ENCODE measurements at places on chromosomes 6 and 20.
A peak's percentile ranks its signal among the peaks of the same experiment; 100 is the strongest.

- DNase-seq, result no peak
These were observed 8.5 kb upstream of the SOD2 start for GRCh38 chr6:159701413-159701999.

DNA sequence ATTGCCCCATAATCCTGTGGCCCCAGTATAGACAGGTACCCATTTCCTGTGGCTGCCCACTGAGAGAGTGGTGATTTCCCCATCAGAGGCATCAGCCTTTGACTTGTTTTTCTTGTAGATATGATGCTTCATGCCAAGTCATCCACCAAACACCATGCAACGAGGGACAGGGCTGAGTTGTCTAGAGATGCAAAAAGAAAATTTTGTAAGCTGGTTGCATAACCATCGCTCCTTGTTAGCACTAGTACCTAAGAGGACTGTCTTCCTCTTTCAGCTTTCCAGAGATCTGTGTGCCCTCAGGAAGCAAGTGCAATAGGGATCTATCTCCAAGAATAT, 166.8 kb downstream of the BCAS1 start:
- no peak for DNase-seq

DNA sequence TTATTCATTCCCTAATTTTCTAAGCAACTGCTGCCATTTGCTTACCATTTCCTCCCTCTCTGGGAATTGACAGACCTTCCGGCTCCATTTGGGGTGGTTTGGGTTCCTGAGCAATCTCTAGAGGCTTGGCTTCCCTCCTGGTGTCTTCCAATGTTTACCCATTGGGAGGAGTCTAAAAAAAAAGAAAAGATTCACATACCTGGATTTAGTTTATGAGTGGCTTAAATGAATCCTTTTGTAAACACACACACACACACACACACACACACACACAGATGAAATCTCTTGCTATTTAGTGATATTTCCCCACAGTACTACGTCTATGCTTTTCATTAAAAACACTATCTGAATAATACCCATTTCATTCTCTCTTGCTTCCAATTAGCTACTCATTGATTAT, 48.3 kb upstream of the TRAF3IP2 start:
- DNase-seq, result no peak

DNA sequence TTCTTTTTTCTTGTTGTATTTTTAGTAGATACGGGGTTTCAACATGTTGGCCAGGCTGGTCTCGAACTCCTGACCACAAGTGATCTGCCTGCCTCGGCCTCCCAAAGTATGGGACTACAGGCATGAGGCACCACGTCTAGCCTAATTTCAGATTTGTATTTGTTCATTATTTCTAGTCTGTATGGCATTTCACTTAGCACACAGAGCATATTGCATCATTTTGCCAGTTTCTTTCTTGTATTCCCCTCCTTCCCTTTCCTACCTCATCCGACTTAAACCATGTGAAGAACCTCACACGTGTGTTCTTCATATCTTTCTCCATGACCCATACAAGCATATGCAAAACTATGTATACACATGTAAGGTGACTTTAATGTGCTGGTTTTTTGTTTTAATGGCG, 470.0 kb downstream of the CBLN4 start:
- no peak for DNase-seq

DNA sequence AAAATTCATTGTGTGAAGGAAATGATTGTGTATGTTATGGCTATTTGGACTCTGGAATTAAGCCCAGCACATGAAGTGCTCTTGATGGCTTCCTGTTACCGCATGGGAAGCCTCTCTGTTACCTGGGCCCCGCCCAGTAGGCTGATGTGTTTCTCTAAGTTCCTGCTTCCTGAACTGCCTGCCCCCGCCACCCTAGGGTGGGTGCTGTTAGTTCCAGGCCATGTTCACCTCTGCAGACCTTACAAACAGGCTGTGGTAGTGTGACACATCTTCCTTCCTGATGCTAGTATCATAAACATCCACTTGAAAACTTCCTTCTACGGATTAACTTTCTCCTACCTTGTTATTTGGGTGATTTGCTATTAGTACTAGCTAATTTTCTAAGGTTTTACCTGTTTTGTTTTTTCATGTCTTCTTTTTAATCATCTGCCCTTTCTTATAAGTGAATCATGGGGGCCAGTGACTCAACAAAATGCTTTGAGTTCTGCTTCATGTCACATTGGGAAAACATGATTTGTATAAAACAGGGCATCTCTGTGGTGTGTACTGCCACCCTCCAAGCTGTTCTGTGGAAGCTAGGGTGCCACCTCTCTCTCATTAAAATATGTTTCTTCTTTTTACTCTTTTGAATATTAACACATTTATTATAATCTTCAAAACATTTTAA, 40.6 kb downstream of the SH3BGRL2 start:
- DNase-seq, result peak; percentile 38

- DNase-seq, result no peak
These were observed 54.9 kb upstream of the SMOC2 start for GRCh38 chr6:168385858-168386735.

DNA sequence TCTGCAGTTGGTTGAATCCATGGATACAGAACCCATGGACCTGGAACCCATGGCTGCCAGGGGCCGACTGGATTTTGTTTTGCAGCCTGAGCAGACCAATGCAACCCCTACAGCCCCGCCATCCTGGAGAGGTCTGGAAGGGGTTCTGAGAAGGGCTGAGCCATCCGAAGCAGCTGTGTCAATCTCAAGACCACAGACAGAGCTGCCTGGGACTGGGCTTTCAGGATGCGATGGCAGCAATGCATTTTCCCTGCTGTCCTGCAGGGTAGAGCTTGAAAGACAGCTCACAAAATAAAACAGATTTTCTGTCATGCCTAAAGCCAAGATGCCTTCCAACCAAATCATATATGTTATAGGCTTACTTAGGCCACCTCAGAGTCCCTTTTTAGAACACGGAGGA, 125.8 kb upstream of the NXT1 start:
- DNase-seq, result no peak

GRCh38 chr20:46350201-46350985, 42.1 kb upstream of the CDH22 start:
- no peak for DNase-seq

DNA sequence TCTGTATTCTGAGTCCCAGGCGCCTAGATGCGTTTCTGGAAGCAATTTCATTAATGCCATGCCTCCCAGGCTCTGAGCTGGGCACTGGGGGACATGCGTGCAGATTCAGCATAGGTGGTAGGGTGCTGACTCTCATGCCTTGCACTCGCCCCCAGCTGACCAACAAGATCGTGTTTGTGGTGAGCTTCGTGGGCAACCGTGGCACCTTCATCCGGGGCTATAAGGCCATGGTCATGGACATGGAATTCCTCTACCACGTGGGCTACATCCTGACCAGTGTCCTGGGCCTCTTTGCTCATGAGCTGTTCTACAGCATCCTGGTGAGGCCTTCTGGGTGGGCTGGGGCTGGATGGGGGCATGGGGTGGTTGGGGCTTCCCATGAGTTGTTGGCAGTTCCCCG, 21.6 kb downstream of the UQCC2 start:
- DNase-seq, result no peak

DNA sequence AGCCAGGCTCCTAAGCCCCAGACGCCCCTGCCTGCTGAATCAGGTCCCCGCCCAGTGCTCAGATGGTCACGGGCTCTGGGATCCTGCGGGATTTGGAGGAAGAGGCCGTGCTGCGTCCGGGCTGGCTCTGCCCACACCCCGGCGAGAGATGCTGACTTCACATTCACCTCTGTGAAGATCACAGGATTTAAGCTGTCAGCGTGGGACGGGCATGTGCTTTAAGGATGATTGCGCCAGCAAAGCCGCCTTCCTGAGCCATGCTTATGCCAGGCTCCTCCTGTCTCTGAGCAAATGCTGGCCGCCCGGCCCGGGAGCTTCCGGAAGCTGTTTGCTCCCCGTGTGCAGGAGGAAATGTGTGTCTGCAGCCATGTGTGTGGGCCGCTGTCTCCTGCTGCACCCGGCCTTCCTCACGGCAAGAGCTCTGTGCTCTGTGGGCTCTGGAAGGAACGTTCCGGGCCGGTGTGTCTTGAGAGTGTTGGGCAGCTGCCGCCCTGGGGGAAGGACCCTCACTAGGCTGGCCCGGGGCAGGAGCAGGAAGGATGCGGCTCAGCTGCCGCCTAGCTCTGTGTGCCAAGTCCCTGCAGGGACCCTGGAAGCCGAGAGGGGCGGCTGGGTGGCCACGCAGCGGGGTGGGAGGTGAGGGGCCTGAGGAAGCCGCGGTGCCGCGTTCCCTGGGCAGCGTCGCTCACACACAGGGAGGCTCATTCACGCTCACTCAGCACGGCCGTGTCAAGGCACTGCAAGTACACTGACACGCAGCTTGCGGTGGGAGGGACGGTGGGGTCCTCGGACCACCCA, 19.0 kb upstream of the BHLHE23 start:
- DNase-seq, result no peak

DNA sequence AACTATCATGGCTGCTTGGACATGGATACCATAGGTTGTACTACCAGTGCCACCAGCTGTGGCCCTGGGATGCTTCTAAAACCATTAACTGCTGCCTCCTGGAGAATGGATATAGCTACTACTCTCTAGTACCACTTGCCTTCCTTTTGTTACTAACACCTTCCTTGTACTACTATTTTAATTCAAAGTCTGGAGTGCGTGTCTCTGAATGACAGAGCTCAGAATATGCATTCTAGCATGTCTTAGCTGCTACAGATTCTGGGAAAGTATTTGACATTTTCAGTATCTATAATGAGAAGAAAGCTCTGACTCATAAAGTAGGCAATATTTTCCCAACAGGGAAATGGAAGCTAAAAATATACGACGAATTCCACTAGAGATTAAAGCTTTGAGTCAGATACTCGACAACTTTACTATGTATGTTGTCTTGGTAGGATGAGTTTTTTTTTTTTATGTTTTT, 112.3 kb downstream of the PFDN4 start:
- no peak for DNase-seq

DNA sequence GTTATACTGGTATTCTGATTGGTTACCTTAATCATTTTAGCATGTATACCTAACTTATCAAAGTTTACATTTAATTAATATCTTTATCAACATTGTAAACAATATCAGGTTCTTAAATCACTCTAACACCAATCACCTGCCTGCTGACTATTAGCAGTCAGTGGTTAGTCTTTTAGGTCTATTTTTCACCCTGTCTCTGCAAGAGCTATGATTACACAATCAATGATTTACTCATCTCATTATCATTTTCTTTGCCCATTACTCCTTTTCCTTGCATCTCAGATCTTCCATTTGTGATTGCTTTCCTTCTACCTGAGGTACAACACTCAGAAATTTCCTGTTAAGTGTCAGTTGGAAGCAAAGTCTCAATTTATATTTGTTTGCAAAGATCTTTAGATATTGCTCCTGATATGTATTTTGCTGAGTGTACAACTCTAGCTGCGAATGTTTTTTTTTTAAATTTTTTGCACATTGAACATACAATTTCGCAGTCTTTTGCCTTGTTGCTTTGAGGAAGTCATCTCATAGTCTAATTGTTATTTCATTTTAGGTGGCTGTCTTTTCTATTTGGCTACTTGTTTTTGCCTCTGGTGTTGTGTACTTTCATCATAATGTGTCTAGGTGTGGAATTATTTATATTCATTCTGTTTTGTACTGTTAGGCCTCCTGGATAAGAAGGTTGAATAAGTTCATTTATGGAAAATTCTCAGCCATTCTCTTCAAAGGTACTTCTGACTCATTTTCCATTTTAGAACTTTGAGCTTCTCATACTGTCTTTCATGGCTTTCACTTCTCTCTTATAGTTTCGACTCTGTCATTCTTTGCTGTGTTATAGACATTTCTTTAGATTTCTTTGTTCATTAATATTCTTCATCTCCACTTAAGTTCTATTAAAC, 104.9 kb upstream of the CEP162 start:
- no peak for DNase-seq

GRCh38 chr6:24537771-24538385, 43.1 kb downstream of the ALDH5A1 start:
- DNase-seq, result no peak

DNA sequence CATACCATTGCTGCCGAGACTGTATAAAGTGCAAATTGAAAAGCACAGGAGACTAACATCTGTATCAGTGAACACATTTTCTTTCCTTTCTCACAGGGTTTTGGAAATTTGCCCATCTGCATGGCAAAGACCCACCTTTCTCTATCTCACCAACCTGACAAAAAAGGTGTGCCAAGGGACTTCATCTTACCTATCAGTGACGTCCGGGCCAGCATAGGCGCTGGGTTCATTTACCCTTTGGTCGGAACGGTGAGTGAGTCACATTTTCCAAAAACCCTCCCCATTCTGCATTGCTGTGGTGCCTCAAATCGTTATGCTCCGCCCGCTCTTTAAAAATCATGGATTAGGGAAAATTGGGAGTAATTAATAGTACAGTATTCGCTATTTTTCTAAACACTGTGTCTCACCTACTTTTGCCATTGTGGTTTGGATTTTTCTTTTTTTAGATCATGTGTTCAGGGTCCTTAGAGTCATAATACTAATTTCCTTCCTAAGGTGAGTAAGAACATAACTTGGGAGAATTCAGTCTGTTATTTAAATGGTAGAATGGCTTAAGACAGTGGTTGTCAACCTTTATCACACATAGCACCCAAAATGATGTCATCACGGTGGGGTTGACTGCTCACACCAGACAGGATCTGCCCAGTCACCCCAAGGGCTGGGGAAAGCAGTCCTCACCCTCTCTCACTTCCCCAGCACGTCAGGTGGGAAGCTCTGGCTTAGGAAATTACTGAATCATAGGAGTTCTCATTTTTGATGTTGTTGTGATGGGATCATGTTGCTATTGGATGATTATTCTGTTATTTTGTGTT, 171.6 kb downstream of the MTHFD1L start:
- DNase-seq, result peak; percentile 65

- no peak for DNase-seq
These were observed 105.8 kb downstream of the SLC35B3 start for GRCh38 chr6:8329562-8329961.

DNA sequence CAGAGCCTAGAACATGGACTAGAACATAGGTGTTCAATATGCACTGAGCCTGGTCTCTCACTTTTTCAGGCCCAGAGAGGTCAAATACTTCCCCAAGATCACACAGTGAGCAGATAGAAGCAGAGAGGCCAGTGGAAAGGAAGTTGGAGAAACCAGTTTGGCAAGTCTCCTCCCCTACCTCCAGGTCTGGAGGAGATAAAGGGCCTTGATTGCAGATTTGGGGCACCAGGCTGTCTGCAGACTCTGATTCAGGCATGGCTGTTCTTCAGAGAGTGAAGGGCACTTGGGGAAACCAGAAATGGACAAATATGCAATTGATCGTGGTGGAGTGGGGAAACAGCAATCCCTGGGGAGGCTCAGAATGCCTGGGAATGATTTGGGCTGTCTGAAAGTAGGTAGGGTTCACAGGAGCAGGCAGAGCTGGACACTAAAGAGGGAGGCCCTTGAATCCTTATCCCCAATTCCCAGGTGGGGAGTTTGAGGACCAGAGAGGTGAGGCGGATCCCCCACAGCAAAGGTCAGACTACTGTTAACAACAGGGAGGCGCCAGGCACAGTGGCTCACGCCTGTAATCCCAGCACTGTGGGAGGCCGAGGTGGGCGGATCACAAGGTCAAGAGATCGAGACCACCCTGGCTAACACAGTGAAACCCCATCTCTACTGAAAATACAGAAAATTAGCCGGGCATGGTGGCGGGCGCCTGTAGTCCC, 2.3 kb downstream of the PEDS1 start:
- no peak for DNase-seq

- DNase-seq, result no peak
These were observed 256.6 kb downstream of the TBC1D7 start for GRCh38 chr6:13071550-13072345.

- no peak for DNase-seq
These were observed 95.0 kb downstream of the SAMD5 start for GRCh38 chr6:147603392-147604081.

All from CD4-positive, alpha-beta T cell treated with Interleukin-1 beta for 1 hour (primary cell).